ENCODE measurements at places on chromosomes 3 and 15.

- no peak for DNase-seq
Measured at GRCh38 chr3:138432576-138433240, 1.7 kb upstream of the ESYT3 start.

DNA sequence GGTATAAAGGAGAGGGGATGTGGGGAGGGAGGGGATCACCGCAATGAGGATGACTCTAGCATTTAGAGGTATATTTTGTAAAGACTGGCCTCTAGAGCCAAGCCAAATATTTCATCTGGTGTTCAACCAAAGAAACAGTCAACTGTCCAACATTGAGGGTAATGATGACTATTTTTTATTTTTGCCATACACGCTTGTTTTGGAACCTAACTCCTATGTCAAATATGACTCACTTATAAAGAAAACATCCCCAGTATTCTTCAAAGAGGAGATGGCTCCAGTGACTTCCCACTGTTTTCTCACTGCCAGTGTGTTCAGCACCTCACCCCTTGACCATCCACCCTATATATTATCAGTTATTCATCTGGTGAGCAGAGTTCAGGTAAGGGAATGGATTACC lies 77.3 kb downstream of the WNT5A start:
- DNase-seq: no peak

DNA sequence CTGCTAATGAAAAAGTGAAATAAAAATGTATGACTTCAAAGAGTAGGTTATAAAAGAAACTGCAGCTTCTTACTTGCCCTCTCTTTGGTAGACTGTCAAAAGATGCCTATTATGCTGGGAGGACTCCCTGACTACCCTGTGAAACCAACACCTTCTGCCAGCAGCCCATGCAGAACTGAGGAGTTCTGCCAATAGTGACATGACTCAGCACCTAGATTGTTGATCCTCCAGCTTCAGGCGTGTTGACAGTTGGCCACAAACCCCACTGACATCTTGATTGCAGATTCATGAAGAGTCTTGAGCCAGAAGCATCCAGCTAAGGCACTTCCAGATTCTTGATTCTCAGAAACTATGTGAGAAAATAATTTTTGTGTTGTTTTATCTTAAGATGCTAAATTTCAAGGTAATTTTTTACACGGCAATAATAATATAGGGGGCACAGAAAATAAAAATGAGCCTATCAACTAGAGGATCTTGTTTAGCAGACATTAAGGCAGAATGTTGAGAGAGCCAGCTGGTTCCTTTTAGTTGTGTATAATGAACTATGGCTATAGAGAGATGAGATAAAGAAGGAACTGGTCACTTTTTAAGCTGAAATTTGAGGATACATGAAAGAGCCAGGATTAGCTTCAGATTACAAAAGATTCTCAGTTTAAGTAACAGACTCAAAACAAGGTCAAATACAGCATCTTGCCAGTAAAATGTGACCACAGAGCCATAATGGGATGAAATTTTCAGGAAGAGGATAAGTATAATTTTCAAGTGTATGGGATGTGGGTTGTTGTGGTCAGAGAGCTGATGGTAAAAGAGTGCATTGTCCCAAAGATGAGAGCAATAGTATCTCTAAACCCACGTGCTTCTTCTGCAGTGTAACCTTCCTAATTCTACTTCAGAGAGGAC lies 588.7 kb upstream of the CBLB start:
- DNase-seq: no peak

DNA sequence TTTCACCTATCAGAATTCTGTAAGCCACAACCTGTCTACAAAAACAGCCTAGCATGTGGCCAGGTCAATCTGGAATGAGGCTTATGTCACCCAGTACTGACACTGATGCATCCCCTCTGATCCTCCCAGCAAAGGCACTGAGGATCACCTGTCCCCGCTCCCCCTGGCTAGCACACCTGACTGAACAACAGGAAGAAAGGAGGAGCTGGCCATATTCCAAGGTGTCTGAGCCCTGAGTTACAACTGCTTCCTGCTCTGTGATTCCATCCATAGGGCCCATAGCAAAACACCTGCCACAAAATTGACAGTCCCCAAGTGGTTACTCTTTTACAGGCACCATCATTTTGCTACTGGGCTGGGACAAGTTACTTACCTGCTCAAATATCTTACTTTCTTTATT lies 555.5 kb upstream of the CFAP20DC start:
- DNase-seq: no peak

- DNase-seq: no peak
Measured at GRCh38 chr15:76335307-76336253, 993 bp upstream of the ISL2 start.

DNA sequence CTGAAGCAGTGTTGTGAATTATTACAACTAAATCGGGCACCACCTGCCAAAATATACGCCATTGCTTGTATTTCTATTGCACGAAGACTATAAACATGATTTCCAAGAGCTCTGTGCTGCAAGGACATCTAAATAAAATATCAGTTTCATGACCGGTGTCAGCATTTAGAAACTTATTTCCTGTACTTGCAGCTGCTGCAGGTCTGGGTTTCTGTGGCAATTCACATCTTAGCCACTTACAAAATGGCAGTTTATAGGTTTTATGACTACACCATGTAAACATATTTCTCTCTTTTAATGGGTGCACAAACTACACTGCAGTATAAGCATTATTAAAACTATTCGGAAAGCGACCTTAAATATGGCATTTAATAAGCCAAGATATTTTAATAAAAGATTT lies 359.4 kb downstream of the VPS13C start:
- no peak for DNase-seq

GRCh38 chr3:157239082-157239704 lies 79.2 kb upstream of the CCNL1 start:
- DNase-seq: peak; percentile 59

- DNase-seq: no peak
Measured at GRCh38 chr15:60184579-60184978, 180.5 kb downstream of the FOXB1 start.

- no peak for DNase-seq
Measured at GRCh38 chr3:177145381-177145780, 51.9 kb downstream of the TBL1XR1 start.

GRCh38 chr3:75171630-75172230 lies 492.4 kb upstream of the FRG2C start:
- DNase-seq: no peak

GRCh38 chr3:194505791-194506415 lies 19.1 kb upstream of the ATP13A3 start:
- no peak for DNase-seq
